ENCODE measurements at places on chromosomes 12 and 14.

DNA sequence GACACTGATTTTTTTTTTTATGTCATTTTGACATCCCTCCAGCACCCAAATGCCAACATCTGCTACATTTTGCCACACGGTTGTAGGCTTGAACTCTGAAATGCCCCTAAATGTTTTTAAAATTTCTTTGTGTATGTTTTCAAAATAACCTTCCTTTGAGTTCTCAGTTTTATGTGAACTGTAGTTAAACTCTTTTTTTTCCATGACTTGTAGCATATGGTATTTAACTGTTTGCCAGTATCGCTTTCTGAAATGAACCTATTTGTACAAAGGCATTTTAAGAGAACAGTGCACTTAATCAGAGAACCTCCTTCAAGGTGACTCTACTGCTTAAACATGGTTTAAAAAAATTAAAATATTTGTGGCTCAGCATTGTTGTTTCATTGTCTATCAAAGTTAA, 61.5 kb downstream of the PDE3A start:
- no peak for DNase-seq

DNA sequence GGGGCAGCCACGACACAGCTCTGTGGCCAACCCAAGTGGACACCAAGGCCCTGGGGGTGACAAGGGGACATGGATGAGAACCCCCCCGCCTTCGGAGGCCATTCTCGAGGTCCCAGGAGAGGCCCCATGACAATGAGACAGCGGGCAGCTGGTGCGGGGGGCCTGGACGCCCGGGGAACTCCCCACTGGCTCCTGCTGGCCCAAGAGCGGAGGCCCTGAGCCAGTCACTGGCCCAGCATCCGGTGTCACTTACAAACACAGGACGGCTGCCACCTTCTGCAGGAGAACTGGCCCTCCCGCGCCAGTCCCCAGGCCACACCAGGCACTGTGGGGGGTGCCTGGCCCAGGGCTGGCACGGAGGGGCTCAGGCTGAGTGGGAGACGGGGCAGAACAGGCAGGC, 51.4 kb downstream of the NCOR2 start:
- no peak for DNase-seq

DNA sequence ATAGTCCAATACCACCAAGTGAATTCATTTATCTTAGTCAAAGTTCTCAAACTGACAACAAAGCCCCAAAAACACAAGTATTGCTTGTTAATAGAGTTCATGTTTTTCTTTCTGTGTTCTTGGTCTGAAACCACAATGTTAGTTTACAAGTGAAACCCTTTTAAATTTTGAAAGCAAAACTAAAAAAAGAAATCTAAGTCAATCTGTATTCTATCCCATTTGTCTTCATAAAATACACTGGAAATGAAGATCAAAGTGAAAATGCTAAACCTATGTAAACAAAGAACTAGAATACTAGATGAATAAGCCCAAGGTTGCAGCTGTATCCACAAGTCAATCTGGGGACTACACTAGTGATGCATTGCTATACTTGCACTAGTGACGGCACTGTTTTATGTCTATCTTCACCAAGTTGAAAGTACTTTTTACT, 10.4 kb downstream of the MAP4K5 start:
- DNase-seq, result peak; percentile 5

DNA sequence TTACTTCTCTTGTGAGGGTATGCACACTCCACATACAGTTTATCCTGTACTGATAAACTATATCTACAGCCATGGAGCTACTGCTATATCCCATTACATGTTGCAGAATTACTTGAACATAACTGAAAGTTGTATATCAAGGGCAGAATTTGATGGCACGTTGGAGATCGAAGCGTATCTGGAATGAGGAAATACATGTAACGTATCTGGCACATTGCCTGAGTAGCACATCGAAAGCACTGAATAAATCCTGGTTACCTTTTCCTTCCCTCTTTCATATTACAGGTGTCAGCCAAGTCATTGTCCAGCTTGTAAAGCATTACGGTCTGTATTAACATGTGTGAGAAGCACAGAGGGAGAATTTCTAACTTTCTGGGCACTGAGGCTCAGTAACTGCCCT, 42.1 kb upstream of the LIN7A start:
- DNase-seq, result no peak

DNA sequence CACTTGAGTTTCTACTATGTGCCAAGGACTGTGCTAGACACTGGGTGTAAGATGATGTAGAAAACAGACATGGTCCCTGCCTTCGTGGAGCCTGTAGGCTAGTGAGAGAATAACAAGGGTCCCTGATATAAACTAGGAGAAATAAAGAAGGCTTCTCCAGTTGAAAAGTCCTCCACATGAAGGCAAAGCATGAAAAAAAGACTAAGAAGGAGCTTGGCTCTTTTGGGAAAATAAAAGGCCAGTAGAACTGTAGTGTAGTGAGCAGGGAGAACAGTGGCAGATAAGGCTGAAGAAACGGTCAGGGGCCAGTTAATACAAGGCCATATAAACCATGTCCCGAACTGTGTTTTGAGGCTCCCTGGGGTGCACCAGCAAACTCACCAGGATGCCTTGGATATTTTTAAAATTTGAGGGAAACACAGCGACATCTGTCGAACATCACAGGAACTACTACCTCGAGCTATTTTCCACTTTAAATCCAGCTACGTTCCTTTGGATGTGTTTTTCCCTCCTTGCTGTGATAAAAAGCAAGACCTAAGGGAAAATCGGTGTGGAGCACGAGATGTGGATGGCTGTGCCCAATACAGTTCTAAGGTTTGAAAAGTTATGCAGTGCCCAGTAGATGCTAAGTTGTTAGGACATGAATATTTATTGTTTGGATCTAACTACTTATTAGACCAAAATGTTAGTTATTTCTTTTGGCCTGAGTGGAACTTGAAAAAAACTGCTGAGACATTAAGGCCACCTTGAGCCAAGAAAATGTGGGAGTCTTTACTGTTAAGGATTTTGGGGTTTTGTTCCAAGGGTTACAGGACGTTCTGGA, 8.5 kb upstream of the CFL2 start:
- DNase-seq, result peak; percentile 75

Data from fibroblast of skin of scalp (primary cell).